ENCODE measurements at places on chromosomes 2 and 18.

DNA sequence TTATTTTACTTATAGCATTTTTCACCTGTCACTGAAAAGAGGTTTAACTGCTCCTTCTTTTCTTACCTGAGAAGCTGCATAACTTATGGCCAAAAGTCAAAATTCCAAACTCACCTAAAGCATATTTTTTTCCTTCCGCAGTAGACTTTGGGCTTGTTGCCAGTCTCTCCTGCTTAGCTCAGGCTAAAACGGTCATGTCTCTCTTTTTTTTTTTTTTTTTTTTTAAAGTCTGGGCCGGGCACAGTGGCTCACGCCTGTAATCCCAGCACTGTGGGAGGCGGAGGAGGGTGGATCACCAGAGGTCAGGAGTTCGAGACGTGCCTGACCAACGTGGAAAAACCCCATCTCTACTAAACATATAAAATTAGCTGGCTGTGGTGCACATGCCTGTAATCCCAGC, 113.5 kb downstream of the RTN4 start:
- no peak for ATAC-seq

DNA sequence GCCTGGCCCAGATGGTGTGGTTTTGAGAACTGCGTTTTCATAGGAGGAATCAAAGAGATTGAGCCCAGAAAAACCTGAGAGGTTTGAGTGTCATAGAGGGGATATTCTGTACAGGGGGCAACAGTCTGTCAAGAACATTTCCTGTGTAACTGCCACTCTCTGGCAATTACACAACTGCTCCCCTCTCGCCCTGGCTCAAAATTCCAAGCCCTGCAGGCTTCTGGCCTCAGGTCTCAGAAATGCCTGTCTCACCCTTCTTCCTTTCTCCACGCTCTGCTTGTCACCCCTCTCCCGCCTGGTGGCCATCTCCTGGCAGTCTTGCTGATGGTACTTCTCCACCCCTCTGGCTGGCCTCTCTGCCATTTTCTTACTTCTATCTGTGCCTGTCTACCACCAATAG, 4.0 kb downstream of the VAMP5 start:
- no peak for ATAC-seq

DNA sequence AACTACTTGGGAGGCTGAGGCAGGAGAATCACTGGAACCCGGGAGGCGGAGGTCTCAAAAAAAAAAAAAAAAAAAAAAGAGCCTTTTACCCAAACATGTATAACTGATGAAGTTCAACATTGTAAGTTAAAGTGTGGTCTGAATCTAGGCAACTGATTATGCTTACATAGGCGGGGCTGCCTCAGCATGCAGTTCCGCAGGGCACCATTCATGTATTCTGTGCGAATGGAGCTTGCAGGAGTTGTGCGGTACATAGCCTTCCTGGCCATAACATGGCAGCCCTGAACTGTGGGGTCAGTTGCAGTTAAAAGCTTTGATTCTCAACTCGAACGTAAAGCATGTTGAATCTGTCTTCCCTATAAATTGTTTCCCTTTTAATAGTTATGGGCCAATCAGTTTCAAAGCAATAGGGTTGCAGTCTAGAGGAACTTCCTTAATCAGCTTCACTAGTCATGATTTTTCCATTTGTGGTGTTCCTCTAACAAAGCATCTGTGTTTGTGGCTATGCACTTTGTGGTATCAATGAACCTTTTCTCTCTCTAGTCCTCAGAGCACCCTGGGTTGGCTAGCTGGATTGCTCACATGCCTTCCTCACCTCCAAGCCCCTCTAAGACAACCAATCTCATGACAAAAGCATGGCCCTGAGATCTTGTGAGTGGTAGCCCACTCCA, 30.6 kb upstream of the CEP68 start:
- no peak for ATAC-seq

GRCh38 chr2:166665991-166666940, 172.2 kb upstream of the SCN7A start:
- ATAC-seq = no peak

DNA sequence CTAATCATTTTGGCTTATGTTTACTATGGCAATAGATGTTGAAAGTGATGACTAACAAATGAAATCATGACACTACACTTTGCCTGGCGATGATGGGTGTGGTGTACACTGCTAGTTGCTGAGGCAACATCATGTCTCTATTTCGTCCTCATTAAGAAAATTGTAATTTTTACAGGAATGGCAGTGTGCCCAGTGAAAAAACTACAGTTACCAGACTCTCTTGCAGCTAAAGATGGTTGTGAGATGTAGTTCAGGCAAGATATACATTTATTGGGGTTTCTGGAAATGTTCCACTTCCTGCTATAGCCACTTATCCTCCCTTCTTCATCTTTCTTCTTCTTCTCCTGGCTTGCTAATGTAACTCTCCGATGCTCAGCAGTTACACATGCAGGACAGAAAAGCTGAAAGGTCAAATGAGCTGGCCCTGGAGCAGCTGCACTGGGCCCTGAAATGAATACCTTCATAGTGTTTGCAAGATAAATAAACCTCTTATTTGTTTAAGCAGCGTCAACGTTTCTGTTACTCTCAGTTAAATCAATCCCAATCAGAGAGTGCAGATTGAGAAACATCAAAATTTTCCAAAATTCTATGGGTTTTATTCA, 46.0 kb downstream of the SOCS6 start:
- ATAC-seq = no peak

- ATAC-seq = no peak
These were observed 135.2 kb downstream of the MCFD2 start for GRCh38 chr2:46780411-46780800.

DNA sequence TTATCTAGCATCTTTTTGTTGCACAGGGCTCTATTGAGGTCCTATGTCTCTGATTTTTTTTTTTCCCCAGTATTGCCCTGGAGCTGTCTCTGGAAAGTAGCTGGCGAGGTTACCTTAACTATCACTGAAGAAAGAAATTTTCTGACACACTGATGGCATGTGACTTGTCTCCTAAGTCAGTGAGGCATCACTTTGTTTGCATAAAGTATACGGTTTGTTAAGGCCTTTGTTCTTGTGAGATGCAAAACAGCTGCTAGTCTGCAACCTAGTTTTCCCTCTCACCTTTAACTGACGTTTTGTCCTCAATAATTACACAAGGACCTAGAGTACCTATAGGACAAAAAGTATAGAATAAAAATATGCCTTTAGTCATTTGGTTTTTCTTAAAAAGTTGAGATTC, 41.8 kb downstream of the UBXN4 start:
- ATAC-seq = no peak

DNA sequence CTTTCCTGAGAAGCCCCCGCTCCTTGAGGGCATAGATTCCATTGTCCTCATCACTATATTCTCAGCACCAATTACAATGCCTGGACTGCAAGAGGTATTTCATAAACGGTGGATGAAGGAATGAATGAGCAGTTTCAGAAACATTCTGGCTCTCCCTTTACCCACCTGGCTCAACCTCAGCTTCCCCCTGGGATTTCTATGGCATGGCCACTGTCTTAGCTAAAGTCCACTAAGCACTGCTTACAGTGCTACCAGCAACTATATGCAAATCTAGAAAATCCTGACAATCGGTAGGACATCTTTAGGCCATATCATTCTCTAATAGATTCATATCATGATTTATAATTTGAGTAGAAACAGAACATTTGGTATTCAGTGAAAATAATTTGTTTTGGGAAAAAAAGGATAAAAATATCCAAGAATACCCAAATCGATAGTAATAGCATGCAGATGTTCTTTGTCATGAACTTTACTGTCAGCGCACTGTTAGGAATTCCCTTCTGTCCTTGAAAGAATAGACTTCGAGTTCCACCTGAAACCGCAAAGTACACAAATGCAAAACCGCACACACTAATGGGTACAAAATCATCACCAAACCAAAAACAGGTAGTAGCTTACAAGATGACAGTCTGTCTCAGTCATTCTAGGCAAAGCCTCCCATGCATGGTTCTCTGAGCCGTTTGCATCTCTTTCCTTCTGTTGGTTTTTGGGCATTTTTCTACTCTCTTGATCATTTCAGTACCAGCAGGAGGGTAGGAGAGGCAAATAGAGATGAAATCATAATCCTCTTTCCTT, 303.6 kb upstream of the ID2 start:
- peak; percentile 56 for ATAC-seq

DNA sequence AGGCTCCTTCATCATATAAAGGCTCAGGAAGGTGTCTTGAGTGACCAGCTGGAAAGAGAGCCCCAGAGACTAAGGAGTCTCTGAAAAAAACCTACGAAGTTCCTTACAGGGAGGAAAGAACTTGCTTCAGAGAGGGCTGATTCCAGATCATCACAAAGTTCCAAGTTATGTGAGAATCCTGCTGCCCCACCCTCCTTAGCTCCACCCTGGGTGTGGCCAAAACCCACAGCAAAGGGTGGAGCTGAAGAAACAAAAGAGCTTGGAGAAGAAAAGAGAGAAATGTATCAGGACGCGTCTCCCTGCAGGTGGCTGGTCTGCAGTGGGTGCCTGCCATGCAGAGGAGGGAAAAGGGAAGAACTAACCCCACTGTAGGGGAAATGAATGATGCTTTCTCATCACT, 32.8 kb upstream of the ZNF396 start:
- ATAC-seq = no peak

- ATAC-seq = no peak
These were observed 90.3 kb downstream of the C1QL2 start for GRCh38 chr2:119068154-119068725.

DNA sequence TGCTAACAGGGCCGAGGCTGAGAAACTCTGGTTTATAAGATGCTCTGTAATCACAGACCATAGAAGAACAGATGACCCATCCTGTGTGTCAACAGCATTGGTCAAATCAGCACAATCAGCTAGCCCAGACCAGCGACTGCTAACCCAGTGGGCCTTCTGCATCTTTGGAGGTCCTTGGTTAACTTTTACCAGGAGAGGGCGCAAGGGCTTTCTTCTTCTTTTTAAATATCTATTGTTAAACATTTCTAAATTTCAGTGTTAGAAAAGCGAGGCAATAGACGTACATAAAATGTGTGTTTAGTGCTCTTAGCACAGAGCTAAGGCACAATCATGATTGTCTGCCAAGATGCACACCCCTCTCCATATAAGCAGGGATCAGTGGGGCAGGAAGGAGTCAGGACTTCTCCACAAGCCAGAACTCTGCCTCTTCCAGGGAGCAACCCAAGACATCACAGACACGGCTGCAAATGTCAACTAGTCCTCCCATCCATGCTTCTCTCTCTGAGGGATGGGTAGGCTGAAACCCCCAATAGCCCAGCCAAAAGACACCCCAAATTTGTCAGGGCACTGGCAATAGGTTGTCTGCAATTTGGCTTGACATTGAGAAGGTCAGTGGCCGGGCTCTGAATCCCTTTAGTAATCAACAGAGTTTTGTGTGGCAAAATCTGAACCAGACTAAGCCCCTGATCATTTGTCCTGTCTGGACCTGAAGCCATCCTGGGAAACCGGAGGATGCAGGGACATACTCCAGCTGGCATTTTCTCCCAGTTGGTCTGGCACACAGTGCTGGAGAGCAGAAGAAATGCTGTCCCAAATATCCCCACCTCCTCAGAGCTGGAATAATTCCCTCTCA, 188.2 kb downstream of the BCL2 start:
- ATAC-seq = peak; percentile 46

DNA sequence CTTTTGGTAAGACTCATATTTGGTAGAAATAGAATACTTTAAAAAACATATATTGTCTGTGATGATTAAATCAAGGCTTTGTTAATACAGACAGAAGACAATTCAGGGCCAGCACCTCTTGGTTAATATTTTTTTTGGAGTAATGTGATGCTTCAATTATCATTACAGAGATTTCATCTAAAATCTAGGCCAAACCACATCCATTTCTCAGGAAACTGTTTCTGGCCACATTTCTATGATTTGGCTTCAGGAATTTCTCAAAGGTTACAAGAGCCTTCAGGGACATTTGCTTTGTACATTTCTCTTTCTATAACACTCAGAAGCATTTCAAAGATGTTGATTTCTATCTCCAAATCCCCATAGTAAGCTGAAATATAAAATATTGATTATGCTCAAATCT, 614.9 kb downstream of the LRP1B start:
- ATAC-seq = no peak

- ATAC-seq = no peak
These were observed 2.8 kb downstream of the HDAC4 start for GRCh38 chr2:239397931-239398471.

GRCh38 chr18:45566025-45566740, 49.1 kb upstream of the SLC14A2 start:
- no peak for ATAC-seq

GRCh38 chr2:67792191-67792590, 270.6 kb downstream of the C1D start:
- no peak for ATAC-seq

DNA sequence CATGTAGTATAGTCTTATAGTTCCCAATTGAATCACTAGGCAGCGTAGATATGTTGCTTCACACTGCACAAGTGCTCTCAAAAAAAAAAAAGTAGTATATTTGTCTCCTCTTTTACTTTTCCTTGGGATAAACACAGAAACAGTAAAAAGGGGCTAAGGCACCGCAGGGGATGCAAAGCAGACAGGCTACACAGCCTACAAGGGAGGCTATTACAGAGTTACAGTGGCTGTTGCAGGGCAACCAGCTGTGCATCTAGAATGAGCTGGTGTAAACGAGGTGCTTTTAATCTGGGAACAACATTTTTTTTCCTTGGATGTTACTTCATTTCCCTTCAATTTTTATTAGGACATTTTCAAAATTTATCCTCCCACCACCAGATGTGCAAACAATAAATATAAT, 1934.7 kb upstream of the CELF4 start:
- no peak for ATAC-seq

GRCh38 chr2:68438455-68439303, 28.4 kb downstream of the FBXO48 start:
- ATAC-seq = no peak

GRCh38 chr2:106107509-106108131, 86.5 kb downstream of the UXS1 start:
- peak; percentile 89 for ATAC-seq

DNA sequence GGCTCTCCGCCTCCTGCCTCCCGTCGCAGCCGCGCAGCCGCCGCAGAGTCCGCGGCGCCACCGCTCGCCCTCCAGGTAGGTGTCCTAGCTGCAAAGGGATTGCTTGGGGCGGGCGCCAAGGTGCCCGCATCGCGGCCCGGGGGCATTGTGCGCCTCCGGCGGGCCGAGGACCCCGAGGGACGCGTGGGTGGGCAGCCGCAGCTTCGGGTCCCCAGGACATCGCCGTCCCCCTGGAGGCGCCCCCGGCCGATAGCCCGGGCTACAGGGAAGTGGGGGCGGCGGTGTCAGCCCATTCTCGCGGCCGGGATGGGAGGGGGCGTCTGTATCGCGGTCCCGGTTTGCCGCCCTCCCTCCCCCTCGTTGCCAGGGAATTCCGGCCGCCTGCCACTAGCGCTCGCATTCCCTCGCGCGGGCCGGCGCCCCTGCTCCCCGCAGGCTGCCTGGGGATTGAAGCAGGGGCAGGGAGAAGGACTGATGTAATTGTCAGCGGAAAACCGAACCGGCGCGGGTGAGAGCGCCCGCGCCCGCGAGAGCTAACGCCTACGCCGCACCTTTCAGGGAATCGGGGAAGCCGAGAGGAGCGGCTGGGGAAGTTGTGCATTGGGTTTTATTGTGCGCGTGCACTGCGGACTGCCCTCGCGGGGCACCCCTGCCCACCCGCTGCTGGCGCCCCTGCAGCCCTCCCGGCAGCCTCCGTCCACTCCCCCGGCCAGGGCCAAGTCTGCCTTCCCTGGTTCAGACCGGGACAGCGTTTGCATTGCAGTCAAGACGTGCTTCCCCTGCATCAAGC, 483 bp downstream of the OSBPL6 start:
- ATAC-seq = no peak

- no peak for ATAC-seq
These were observed 37.5 kb downstream of the RTP5 start for GRCh38 chr2:241906826-241907570.

GRCh38 chr18:51425475-51425874, 228.0 kb upstream of the MEX3C start:
- peak; percentile 67 for ATAC-seq
